ENCODE measurements at places on chromosomes 11 and 22. TPM values are rescaled to one million over a fixed set of nuclear protein-coding genes. Genes with fewer than 3 reads are reported as not detected.

Gene LUZP2
- 0.67 TPM for total RNA-seq

Gene SORL1
- 8.0 TPM for total RNA-seq

Gene ART1
- 1.3 TPM for total RNA-seq

Gene SLC22A9
- total RNA-seq, result not detected

Gene MRGPRX4
- not detected for total RNA-seq

Gene TRIM6
- total RNA-seq, result 0.46 TPM

Gene RAPSN
- total RNA-seq, result 3.7 TPM

DNA sequence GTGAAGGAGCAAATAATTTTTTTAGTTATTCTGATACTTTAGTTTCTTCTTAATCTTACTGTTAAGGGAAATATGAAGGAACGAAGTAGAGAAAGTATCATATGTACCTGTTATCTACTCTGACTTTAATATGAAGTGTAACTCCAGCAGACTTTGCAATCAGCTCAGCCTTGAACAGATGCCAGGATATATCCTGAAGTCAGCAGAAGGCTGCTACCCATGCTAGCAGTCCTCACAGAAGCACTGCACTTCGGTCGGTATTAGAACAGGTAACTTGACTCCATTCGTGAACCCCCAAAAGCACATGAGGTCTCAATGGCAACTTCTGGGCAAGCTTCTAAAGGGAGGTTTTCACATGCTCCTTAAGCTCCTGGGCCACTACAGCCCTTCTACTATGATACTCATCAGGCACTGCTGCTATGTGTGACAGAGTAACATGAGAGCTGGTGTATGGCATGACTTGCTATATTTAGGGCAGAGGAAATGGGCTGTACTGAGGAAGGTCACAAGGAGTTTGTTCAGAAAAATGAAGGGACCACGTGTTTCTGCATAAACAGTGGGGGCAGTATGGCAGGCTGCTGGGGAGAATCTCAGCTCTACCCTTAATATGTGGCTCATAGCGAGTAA, 344.1 kb downstream of the SOX6 start:
- DNase-seq, result no peak

- DNase-seq, result no peak
Measured at GRCh38 chr11:70063555-70063954, 14.6 kb upstream of the ANO1 start.

DNA sequence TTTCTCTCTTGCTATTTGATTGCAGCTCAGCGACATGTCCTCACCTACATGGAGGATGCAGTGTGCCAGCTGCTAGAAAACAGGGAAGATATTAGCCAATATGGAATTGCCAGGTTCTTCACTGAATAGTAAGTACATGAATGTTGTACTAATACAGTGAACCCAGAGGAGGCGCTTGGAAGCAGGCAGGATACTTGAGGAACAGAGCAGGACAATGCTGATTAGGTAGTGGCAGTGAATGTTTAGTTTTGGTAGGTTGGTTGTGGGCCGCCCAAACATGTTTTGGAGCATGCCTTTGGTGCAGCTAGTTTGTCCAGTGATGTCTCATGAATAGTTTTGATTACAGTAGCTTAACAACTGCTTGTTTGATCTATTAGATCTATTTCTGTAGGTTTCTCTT, 50.6 kb downstream of the CSTPP1 start:
- no peak for DNase-seq

- no peak for DNase-seq
Measured at GRCh38 chr11:61011950-61012736, 40.7 kb downstream of the CD6 start.

GRCh38 chr11:111186308-111186915, 59.1 kb upstream of the POU2AF2 start:
- DNase-seq, result no peak

DNA sequence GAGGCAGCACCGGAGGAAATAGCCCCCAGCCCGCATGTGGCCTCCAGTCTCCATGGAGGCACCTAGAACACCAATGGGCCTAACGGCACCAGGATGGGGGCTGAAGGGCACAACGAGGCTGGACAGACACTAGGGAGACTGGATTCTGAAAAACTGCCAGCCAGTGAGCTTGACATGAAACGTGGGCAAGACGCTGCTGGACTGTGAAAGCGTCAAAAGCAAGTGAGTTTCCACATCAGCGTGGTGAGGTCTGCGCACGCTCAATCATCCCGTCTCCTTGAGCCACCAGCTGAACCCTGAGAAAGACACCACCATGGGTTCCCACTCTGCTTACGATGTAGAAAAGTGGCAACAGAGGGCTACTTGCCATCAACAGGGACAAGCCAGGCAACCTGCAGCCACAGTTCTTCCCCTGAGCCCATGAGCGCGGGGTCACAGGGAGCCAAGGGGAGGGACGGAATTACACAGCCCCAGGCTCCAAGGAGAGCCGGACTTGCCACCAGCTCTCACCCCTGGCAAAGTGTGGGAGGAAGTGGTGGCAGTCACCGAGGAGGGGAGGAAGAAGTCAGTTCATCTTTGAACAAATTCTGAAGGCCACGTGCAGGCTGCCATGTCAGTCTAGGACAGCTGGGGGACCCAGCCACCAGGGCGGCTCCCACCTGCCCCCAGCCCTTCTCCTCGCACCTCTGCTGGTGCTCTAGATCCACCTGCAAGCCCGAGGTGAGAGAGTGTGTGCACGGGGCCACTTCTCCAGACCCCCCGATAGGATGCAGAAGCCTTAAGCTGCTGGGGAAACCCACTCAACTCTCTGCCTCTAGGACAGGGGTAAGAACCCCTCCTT, 131.1 kb downstream of the MPPED1 start:
- no peak for DNase-seq

DNA sequence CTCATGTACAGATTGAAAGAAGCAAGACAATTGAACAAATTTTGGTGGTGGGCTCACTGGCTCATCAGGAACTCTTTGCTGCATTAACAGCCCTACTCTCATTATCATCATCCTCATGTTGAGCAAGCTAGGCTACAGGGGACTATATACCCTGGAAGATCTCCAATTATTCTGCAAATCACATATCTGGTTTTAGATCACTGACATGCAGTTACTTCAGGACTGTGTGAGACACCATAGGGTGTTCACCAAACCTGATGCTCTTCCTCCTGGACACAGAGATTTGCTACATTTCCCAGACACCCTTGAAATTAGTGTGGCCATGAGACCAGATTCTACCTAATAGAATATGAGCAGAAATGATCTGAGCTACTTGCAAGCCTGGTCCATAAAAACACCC, 23.0 kb upstream of the ME3 start:
- no peak for DNase-seq

DNA sequence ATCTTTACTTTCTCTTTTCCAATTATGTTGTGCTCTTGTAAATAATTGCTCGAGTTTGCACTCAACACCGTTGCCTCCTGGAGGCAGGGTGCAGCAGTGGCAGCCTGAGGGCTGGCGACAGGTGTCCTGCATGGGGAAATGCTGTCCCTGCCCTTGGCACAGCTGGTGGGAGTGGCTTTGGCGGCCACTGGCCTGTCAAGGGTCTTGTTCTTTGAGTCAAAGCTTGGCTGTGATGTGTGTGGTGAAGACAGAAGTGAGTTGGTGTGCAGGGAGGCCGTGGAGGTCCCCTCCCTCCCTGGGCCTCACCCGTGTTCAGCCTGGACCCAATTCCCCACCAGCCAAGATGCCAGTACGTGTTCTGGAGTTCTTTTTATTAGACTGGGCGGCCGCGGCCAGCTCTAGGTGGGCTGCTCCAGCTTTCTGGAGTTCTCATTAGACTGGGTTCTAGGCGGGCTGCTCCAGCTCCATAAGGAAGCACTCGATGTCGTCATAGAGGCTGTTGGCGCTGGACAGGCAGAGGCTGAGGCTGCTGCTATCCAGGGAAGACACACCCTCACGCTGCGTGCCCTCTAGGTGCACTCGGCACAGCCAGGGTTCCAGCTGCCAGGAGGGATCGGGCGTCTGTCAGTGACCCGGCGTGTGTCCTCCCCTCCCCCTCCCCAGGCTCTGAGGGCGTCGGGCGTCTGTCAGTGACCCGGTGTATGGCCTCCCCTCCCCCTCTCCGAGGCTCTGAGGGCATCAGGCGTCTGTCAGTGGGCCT, 3.4 kb downstream of the IRF7 start:
- DNase-seq, result no peak

- no peak for DNase-seq
Measured at GRCh38 chr11:126489836-126490660, 134.6 kb downstream of the ST3GAL4 start.

DNA sequence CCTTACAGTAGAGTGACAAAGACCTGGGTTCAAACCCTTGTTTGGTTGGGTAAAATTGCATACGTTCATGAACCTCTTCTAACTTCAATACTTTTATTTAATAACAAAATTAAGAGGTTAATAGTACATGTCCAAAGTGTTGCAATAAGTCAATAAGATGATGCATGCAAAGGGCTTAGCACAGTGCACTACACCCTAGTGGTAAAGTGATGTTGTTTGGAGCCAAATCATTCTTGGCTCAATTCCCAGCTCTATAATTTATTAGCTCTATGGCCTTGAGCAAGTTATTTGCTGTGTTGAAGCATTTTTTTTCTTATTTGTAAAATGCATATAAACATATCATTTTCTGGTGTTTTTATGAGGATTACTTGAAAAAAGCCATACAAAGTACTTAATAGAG, 945.3 kb downstream of the LRRC4C start:
- DNase-seq, result no peak

- DNase-seq, result no peak
Measured at GRCh38 chr11:73404048-73404447, 27.8 kb downstream of the RELT start.

GRCh38 chr11:91653079-91653754, 571.4 kb upstream of the FAT3 start:
- no peak for DNase-seq

GRCh38 chr11:123373754-123374621, 56.1 kb upstream of the GRAMD1B start:
- DNase-seq, result no peak

DNA sequence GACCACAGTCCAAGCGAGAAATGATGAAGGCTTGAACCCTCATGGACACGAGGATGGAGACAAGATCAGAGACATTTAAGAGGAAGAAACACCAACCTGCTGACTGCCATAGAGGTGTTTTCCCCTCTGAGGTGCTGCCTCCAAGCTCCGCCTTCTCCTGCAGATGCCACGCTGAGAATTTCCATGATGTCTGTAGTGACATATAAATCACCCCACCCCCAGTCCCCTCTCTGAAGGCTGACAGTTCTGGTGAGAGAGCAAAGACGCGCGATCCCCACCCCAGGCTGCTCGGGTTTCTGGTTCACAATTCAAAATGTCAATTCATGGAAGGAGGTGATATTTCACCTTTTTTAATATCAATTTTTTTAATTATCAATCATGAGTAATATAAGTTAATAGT, 28.2 kb downstream of the LRRC32 start:
- DNase-seq, result no peak

DNA sequence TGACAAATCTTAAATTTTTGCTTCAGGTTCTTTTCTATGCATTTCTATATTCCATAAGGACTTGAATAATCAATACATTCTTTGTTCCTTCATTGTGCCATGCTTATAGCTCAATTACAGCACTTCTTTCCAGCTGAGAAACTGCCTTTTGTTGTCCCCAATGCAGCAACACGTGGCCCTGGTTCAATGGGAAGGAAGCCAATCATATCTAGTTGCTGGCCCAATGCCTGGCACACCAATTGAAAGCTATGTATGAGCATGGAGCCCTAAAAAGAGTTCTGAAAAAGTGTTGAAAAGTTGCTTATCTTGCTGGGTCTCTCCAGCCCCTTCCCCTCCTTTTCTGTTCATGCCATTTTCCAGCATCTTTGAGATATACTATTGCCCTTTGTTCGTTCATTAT, 448.0 kb upstream of the FAT3 start:
- DNase-seq, result no peak

- no peak for DNase-seq
Measured at GRCh38 chr11:75766443-75767227, 1.9 kb upstream of the DGAT2 start.

DNA sequence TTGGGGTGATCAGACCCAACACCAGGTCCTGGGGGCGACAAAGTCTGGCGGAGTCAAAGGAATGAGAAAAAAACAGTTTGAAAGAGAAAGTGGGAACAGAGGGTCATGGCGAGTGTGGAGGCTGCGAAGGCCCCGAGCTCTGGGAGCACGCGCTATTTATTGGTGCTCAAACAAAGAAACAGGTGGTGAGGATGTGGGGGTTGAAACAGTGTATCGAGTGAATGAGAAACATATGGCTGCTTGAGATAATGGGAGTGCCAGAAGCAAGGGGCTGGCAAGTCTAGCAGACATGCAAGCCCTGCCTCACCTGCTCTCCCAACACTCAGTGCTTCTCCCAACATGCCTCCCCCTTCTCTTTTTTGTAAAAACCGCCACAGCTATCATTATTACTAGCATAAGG, 7.8 kb upstream of the DUSP18 start:
- DNase-seq, result no peak

DNA sequence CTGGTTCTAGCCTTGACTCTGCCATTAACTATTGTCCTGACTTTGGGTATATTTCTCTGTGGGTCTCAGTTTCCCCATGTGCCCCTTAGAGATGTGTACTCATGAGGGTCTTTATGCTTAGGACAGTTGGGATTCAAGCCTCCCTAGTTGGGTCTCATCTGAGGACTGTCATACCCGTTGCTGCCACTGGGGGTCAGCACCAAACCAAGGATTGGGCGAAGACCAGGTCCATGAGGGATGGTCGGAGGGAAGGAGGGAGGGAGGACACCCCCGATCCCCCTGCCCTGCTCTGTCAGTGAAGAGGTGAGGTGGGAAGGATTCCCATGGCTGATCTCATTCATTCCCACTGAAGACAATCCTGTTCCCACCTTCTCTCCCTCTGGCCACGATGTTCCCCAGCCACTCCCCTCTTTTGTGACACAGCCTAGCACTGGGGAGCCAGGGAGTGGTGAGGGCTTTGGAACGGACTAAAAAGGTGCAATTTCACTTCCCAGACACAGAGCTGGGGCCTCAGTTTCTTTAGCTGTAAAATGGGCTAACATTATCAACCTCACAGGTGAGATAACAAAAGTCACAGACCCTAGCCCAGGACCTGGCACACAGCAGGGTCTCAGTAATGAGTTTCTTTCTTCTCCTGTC, 12.4 kb upstream of the KLHL35 start:
- DNase-seq, result peak; percentile 85
